EH (cell line): ENCODE measurements at places on chromosomes 6 and 20.

DNA sequence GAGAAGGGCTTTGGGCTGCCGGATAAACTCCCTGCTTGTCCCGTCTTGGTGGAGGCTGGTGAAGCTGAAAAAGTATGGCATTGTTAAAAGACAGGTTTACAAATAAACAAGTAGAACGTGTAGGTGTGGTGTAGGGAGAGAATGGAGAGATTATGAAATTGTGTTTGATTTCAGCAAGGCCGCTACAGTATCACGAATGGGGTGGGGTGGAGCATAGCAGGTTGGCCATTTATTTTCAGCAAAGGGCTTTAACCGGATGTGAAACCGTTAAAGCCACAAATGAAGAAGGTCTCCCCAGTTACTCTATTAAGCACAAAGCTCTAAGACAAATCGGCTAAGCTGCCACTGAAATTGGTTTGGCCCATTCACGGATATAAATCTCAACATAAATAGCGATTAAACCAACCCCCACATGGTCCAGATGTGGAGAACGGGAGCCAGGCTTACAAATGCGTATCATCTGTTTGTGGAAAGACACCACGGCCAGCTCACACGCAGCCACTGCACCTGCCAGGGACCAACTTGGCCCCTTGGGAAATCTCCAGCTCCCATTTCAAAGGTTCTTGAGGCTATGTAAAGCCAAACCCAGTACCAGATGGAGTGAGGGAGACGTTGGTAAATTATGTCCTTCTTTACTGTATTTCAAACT lies 94.0 kb downstream of the ZMYND8 start:
- no peak for DNase-seq

DNA sequence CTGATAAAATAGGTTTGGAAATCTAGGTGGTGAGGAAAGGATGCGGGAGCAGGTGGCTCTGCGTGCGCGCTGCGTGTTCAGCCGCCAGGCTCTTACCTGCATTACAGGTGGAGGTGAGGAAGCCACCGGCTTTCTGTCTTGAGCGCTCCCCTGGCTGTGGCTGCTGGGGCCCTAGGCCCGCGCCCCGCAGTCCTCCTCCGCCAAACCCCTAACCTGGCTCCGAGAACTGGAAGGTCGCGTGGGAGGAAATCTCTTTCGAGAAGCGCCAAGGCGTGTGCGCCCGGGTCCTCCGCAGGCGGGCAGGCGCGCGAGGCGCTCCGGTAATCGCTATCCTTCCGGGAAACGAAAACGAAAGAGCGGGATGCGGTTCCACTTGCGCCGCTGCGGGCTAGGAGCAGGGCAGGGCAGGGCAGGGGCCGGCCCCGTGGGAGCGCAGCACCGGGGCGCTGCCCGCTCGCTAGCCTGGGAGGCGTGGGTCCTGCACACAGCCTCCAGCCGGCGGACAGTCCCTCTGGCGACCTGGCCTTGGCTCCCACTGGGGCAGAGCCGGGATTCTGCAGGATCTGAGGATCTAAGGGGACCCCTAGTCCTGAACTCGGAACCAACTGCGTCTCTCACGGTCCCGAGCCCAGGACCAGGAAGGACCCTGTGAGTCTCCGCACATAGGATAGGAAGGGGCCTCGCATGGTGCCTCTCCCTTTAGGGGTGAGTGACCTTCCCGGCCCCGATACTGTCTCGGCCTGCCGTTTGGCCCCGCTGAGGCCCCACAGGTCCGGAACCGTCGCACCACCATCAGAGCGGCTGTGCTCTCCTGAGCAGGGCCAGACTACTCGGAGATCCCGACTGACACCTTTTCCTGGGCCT lies at the start of gene ETV7:
Gene ETV7, minus strand, starts transcription at position 230 of the 864 bp plus-strand sequence. Its CDS starts 128 bp downstream, at position 102.
- DNase-seq, result peak; percentile 42

DNA sequence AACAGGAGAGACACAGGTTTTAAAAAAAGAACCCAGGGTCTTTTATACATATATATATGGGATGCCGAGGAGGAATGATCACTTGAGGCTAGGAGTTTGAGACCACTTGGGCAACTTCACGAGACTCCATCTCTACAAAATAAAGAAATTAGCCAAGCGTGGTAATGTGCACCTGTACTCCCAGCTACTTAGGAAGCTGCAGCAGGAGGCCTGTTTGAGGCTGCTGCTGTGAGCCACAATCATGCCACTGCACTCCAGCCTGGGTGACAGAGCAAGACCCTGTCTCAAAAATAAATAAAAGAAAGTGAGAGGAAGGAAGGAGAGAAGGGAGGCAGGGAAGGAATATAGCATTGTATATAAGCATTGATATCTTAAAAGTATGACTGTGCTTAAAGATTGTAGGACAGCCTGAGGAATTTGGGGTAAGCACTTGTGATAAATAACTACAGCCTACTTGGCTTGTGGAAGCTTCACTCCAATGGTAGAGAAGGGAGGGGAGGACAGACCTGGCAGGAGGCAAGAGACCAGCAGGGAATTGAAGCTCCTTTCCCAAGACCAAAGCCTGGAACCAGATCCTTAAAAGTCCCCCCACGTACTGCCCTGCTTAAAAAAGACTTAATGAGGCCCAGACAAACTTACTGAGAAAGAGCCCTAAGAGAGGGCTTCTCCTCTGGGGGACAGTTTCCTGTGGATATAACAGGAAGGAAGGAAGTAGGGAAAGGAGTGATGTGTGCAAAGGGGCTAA lies 2.5 kb upstream of the SNTA1 start:
- no peak for DNase-seq

GRCh38 chr6:70210462-70210861 lies 92.4 kb downstream of the COL9A1 start:
- DNase-seq, result peak; percentile 4

GRCh38 chr6:141167945-141168344 lies 964.8 kb upstream of the GJE1 start:
- no peak for DNase-seq

- DNase-seq, result no peak
Measured at GRCh38 chr6:87397656-87398055, 10.1 kb upstream of the CFAP206 start.

GRCh38 chr6:133577851-133578250 lies 311.1 kb upstream of the TCF21 start:
- no peak for DNase-seq

GRCh38 chr6:108570517-108570916 lies 9.8 kb downstream of the FOXO3 start:
- no peak for DNase-seq

GRCh38 chr20:33871362-33871761 lies 60.2 kb downstream of the CHMP4B start:
- peak; percentile 47 for DNase-seq

GRCh38 chr6:136964398-136964797 lies 42.3 kb downstream of the SLC35D3 start:
- no peak for DNase-seq

GRCh38 chr6:51608932-51609331 lies 478.5 kb downstream of the PKHD1 start:
- no peak for DNase-seq

- no peak for DNase-seq
Measured at GRCh38 chr6:16295060-16295459, 56.7 kb downstream of the GMPR start.

GRCh38 chr6:39347906-39348585 lies 25.5 kb upstream of the KCNK16 start:
- DNase-seq, result peak; percentile 70

GRCh38 chr6:149026530-149026942 lies 279.7 kb downstream of the UST start:
- peak; percentile 95 for DNase-seq

- DNase-seq, result no peak
Measured at GRCh38 chr6:80543151-80543550, 436.7 kb downstream of the BCKDHB start.

GRCh38 chr6:22043284-22043962 lies 253.4 kb downstream of the PRL start:
- DNase-seq, result peak; percentile 17

- no peak for DNase-seq
Measured at GRCh38 chr6:139423971-139424667, 49.7 kb upstream of the CITED2 start.

GRCh38 chr6:169931261-169931660 lies 179.8 kb downstream of the ERMARD start:
- no peak for DNase-seq

GRCh38 chr20:60283281-60283680 lies 325.1 kb downstream of the CDH26 start:
- no peak for DNase-seq

GRCh38 chr20:3046677-3047462 lies 1.0 kb downstream of the MRPS26 start:
- DNase-seq, result no peak

GRCh38 chr6:132364306-132365074 lies 36.8 kb downstream of the MOXD1 start:
- DNase-seq, result no peak

- DNase-seq, result no peak
Measured at GRCh38 chr6:150167479-150167873, 24.6 kb downstream of the PPP1R14C start.

DNA sequence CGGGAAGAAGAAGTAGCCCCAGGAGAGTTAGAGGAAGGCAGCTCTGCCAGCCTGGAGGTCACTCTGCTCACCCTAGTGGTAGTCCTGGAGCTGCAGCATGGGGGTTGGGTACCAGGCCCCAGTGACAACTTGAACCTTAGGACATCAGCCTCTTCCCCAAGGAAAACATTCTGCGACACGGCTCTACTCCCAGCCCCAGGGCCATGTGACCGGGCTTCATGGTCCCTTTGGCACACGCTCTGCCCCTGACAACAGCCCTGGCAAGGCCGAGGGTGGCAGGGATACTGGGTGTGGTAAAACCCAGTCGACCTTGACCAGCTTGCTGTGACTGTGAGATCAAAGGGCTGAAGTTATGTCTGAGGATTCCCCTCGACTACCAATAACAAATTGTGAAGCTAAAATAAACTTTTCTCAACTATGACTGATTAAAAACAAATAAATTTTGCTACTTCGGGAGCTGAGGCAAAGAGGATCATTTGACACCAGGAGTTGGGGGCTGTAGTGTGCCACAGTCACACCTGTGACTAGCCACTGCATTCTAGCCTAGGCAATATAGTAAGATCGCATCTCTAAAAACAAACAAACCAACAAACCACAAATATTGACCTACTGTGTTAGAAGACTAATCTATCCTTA lies 24.4 kb upstream of the ARID1B start:
- no peak for DNase-seq

DNA sequence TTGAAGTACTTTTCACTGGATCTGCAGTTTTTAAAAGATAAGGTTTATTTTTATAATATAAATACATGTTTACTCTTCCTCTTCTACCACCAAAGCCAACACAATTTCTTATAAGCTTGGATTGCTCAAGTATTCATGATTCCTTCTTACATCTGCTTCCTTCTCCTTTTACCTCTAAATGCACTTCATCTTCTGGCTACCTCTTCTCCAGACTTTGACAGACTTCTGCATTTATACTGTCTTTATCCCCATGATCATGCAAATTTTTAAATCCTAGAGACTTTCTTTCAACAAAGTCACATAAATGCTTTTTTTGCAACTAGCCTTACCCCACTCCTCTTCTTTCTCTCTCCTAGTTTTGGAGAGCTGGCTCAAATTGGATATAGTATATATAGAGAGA lies 142.9 kb downstream of the TFAP2B start:
- no peak for DNase-seq

DNA sequence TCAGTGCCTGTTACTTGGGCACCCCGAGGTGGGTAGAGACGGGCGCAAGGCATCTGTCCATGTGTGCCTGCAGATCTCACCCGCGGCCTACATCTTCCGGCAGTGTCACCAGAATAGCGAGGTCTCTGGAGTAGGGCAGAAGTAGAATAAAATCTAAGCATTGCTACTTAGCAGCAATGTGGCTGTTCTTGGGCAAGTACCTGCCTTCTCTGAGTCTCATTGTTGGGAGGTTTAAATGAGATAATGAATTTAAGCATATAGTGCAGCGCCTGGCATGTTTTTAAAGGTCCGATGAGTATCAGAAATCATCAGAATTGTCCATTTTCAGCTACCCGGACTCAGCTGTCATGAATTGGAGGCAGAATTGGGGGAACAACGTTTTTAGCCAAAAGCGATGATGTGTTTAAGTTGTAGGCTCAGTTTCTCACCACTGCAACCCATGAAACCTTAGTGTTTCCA lies 800 bp downstream of the ABCC10 start:
- DNase-seq, result no peak

- no peak for DNase-seq
Measured at GRCh38 chr20:51003753-51004152, 19.2 kb downstream of the KCNG1 start.

- no peak for DNase-seq
Measured at GRCh38 chr6:43995137-43995536, 132.1 kb downstream of the MRPL14 start.

- DNase-seq, result no peak
Measured at GRCh38 chr6:29558439-29559079, 973 bp downstream of the UBD start.

GRCh38 chr20:12687476-12687875 lies 321.3 kb upstream of the SPTLC3 start:
- DNase-seq, result no peak

DNA sequence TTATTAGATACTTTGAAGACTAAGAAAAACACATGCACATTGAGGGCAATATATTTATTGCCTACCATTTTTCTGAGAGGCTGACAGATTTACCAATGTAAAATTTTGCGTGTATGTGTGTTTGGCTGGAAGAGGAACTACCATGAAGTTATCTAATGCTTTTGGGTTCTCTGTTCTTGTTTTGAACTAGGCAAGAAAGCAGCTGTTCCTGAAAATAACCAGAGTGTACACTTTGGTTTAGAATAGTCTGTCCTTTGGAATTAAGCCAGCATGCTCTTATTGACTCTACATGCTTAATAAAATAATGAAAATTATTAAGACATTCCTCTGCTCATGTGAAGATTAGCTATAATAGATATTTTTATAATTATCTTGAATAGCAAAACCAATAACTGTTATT lies 129.2 kb downstream of the MYB start:
- DNase-seq, result no peak

DNA sequence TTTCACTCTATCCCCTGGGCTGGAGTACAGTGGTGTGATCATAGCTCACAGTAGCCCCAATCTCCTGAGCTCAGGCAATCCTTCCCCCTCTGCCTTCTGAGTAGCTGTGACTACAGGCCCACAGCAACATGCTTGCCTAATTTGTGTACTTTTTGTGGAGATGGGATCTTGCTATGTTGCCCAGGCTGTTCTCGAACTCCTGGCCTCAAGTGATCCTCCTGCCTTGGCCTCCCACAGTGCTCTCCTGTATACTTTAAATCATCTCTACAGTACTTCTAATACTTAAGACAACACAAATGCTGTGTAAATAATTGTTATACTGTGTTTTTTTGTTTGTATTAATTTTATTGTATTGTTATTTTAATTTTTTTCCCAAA lies 39.7 kb upstream of the FAM50B start:
- DNase-seq, result no peak

- DNase-seq, result peak; percentile 89
Measured at GRCh38 chr6:146545581-146545980, 1.9 kb downstream of the RAB32 start.

- DNase-seq, result peak; percentile 94
Measured at GRCh38 chr6:156719720-156720563, 57.2 kb upstream of the ARID1B start.
